ENCODE measurements at places on chromosomes 2 and 18.
A peak's percentile ranks its signal among the peaks of the same experiment; 100 is the strongest.

- DNase-seq, result no peak
Measured at GRCh38 chr2:217086038-217086522, 226.2 kb upstream of the TNP1 start.

- DNase-seq, result no peak
Measured at GRCh38 chr2:214604861-214605260, 194.0 kb downstream of the VWC2L start.

GRCh38 chr18:31721601-31722000, 37.2 kb upstream of the B4GALT6 start:
- no peak for DNase-seq

GRCh38 chr2:20618468-20618885, 32.4 kb downstream of the HS1BP3 start:
- no peak for DNase-seq

DNA sequence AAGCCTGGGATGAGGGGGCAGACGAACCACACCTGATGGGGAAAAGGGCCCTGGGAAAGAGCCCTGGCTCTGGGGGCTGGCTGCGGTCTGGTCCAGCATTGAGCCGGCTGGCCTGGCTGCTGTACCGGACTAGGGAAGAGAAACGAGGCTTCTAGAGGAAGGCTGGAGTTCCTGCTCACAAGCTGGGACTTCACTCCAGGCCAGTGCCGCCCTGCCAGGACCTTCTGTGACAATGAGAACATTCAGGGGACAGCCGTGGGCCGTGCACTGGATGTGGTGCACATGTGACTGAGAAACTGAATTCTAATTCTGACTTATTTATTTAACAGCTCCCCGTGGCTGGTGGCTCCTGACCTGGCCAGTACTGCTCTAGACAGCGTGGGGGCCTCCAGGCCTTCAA, 269.3 kb downstream of the HDAC4 start:
- no peak for DNase-seq

DNA sequence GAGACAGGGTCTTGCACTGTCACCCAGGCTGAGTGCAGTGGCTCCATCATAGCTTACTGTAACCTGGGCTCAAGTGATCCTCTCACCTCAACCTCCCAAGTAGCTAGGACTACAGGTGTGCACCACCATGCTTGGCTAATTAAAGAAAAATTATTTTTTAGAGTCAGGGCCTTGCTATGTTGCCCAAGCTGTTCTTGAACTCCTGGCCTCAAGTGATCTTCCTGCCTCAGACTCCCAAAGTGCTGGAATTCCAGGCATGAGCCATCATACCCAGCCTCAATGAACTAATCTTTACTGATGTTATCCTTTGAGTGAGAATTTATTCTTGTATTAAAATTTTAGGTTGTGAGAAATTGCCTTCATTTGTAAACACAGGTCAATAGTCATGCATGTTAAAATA, 27.0 kb upstream of the CD28 start:
- DNase-seq, result no peak

DNA sequence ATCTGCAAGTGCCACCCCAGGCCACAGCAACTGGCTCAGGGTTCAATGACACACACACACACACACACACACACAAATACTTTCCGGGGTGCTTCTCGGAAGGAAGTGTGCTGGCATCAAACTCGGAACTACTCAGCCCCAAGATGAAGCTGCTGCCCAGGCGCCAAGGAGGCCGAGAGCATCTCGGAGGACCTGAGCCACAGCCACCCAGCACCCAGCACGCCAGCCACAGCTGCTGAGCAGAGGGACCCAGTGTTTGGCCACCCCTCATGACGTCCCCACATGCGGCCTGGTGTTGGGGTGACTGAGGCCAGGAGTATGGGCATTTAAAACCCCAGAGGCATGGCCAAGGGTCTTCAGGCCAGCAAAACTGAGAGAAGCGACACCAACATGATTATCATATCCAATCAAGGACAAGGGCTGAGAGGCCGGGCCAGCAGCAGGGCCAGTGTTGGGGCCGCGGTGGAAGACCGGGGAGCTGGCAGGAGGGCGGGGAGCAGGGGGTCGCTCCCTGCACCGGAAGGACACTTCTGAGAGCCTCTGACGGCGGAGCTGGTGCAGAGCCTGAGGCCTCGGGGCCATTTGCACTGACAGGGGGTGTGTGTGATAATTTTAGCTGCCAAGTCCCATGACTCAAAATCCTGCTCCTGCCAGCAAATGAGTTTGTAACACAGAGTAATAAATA, 61.8 kb downstream of the BIN1 start:
- DNase-seq, result no peak

DNA sequence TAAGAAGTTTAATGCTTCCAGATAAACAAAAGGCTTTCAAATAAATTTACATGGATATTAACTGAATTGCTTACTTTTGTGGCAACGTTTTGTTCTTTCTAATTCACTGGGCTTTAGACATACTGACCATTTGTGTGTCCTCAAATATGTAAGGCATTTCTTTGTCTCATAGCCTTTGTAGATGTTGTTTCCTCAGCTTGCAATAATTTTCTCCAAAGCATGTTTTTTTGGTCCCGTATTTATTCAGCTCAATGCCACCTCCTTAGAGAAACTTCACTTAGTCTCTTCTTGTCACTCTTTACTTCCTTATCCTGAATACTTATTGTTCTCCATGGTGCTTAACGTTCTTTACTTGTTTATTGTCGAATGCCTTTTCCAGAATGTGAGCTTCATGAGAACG, 98.5 kb downstream of the NUP35 start:
- DNase-seq, result no peak

DNA sequence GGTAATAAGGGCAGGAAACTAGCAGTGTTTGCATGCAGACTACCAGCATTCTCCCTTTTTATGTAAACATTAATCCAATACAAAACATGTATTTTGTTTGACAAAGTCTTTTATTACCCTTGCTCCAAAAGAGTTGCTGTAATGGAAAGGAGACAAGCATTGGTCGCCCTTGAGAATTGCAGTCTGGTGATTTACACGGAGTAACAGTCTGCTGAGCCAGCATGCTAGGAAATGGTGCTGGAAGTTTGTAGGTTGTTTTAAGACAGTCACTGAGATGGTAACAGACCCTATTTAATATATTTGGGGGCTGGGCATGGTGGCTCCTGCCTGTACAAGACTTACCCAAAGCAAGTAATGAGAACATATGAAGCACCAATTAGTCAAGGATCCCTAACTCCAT, 2.8 kb upstream of the PRKCE start:
- no peak for DNase-seq

- no peak for DNase-seq
Measured at GRCh38 chr2:11103984-11104793, 51.1 kb upstream of the SLC66A3 start.

- DNase-seq, result no peak
Measured at GRCh38 chr2:129881786-129882396, 97.6 kb upstream of the RAB6C start.

- DNase-seq, result no peak
Measured at GRCh38 chr2:1791006-1791605, 46.8 kb upstream of the PXDN start.

GRCh38 chr2:9473985-9474360, 378 bp upstream of the IAH1 start:
- DNase-seq, result peak; percentile 49

DNA sequence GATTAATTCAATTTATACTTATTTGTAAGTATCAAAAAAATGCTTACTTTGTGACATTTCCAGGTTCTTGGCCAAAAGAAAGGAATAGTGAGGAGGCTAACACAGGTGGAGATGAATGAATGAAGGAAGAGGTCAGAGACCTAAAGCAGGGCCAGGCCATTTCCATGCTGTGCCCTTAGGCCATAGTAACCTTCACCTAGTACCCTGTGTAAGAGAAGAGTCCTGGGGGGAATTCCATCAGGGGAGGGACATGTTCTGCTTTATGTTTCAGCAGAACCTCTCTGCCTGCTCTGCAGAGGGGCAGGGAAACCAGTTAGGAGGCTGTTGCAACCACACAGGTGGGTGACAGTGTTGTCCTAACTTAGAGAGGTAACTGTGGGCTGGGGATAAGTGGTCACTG, 204.2 kb upstream of the CDH20 start:
- DNase-seq, result no peak

Measured in cerebellum (tissue), 4 donors.